ENCODE measurements at places on chromosomes 16 and 17. TPM values are rescaled to one million over a fixed set of nuclear protein-coding genes. Genes with fewer than 3 reads are reported as not detected.

The TEKT1 gene
- not detected for total RNA-seq

The PABPN1L gene
- not detected for total RNA-seq

The KRTAP9-4 gene
- total RNA-seq: not detected

The FOXF1 gene
- total RNA-seq: 31.5 TPM

The NACA2 gene
- total RNA-seq: not detected

The LDHD gene
- total RNA-seq: 4.5 TPM

The UTS2R gene
- total RNA-seq: not detected

The DHX40 gene
- total RNA-seq: 70.9 TPM

The NKD1 gene
- under 0.01 TPM for total RNA-seq

The CPHXL2 gene
- not detected for total RNA-seq

The BOLA2B gene
- total RNA-seq: 12.6 TPM

The MAP3K14 gene
- 3.6 TPM for total RNA-seq

The XYLT1 gene
- 21.8 TPM for total RNA-seq

The KRTAP2-2 gene
- not detected for total RNA-seq

The MT1M gene
- total RNA-seq: 58.8 TPM

The SDF2 gene
- 58.5 TPM for total RNA-seq

The HNF1B gene
- total RNA-seq: not detected

The SULT1A2 gene
- 0.26 TPM for total RNA-seq

The ARL5C gene
- not detected for total RNA-seq

The PIK3R5 gene
- not detected for total RNA-seq

The KRT17 gene
- 0.26 TPM for total RNA-seq

The DLX4 gene
- total RNA-seq: not detected

The RNF222 gene
- not detected for total RNA-seq

The CNTNAP1 gene
- 40.1 TPM for total RNA-seq

The CDR2L gene
- total RNA-seq: 12.2 TPM

The CACNG5 gene
- not detected for total RNA-seq

The KRT39 gene
- 0.33 TPM for total RNA-seq

The DNAH9 gene
- not detected for total RNA-seq
